ENCODE measurements at places on chromosomes 7 and 10.

- no peak for DNase-seq
Observed at GRCh38 chr7:153530441-153530840, 521.8 kb upstream of the DPP6 start.

- no peak for DNase-seq
Observed at GRCh38 chr10:88127269-88127668, 263.8 kb downstream of the PTEN start.

- DNase-seq, result no peak
Observed at GRCh38 chr7:143967398-143967797, 12.8 kb downstream of the OR2F1 start.

GRCh38 chr7:108114117-108114841 is 15.9 kb downstream of the LAMB4 start:
- no peak for DNase-seq

DNA sequence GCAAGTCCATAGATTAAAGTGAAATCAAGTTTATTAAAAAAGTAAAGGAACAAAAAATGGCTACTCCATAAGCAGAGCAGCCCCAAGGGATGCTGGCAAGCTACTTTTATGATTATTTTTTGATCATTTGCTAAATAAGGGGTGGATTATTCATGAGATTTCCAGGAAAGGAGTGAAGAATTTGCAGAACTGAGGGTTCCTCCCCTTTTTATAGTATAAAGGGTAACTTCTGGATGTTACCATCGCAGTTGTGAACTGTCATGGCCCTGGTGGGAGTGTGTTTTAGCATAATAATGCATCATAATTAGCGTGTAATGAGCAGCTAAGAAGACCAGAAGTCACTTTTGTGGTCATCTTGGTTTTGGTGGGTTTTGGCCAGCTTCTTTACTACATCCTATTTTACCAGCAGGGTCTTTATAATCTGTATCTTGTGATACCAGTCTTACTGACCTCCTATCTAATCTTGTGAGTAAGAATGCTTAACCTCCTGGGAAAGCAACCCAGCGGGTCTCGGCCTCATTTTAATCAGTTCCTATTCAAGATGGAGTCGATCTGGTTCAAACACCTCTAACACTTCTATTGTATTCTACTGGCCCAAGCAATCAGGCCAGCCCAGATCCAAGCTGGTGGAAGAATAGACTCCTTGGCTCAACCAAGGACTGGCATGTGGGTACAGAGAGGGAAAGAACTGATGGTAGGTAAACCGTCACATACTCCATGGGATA is 87.9 kb upstream of the NPSR1 start:
- DNase-seq, result no peak

DNA sequence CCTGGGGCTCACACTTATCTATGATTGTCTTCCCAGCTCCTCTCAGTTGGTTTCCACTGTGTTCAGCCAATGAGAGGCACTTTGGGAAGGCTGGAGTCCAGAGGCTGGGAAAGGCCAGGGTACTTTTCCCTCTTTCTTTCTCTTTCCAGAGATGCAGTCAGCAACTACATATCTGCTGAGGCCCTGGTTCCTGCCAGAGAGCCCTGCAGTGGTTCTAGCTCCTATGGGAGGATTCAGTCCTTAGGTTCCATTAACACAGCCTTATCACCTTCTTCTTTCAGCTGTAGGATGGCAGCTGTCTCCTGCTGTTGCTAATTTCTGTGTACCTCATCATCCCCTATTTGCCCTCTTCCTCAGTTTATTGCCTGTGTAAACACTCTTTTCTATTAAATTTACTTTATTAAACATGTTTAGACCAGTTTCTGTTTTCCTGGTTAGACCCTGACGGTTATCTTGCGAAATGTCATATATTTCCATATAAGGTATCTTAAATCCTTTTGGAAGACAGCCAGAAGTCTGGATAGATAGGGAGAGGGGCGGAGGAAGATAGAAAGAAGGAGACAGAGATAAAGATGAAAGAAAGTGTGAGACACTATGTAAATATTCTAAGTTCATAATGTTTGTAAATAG is 100.3 kb downstream of the HGF start:
- DNase-seq, result no peak

- no peak for DNase-seq
Observed at GRCh38 chr7:318878-319661, 29.1 kb downstream of the FOXL3 start.

DNA sequence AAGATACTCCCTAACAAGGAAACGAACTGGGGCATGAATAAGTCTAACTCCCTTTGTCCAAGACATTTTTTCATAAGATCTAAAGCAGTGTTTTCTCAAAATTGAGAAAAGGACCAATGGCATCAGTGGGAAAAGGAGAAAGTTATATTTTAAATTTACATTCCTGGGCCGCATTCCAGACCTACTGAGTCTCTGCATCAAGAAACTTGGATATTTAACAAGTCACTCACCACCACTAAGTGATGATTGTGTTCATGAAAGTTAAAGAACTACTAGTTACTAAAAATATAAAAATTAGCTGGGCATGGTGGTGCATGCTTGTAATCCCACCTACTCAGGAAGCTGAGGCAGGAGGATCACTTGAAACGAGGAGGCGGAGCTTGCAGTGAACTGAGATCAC is 149.6 kb upstream of the MEOX2 start:
- DNase-seq, result no peak

DNA sequence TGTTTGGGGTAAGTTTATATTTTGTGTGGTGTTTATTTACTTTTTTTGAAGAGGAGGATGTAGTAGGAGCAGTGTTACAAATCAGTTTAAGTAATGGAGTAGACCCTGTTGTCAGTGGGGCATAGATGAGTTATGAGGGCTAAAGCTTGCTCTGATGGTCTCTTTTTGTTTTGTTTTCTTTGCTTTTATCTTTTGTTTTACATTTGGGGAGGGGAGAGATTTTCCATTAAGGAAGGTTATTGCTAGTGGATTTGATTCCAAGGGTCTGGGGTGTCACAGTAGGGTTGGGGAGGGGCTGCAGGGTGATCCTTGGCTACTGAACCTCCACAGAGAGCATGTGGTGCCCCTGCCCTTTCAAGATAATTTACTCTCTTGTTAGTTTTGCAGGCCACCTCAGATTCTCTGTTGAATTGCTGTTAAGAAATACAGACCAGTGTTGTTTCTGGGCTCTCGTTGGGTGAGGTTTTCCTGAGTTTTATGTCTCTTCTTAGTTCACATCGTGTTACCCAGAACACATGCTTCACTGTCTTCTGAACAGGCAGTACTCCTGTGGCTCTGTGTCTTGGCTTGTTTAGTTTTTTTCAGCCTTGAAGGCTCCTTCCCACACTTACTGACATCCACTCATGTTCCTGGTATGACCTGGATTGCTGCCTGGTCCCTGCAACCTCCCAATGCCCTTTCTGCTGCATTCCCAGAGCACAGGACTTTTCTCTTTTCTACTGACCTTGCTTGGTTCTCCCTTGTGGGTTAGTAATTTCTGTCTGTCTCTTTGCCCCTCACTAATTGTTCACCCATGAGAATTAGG is 4.2 kb downstream of the KIFBP start:
- no peak for DNase-seq

GRCh38 chr10:101935431-101935830 is 91.8 kb upstream of the KCNIP2 start:
- DNase-seq, result no peak

GRCh38 chr10:12755075-12755474 is 246.4 kb downstream of the CCDC3 start:
- DNase-seq, result no peak

GRCh38 chr7:151235091-151235787 is 3.0 kb downstream of the CHPF2 start:
- no peak for DNase-seq

- DNase-seq, result no peak
Observed at GRCh38 chr10:117646718-117647117, 104.2 kb downstream of the EMX2 start.

DNA sequence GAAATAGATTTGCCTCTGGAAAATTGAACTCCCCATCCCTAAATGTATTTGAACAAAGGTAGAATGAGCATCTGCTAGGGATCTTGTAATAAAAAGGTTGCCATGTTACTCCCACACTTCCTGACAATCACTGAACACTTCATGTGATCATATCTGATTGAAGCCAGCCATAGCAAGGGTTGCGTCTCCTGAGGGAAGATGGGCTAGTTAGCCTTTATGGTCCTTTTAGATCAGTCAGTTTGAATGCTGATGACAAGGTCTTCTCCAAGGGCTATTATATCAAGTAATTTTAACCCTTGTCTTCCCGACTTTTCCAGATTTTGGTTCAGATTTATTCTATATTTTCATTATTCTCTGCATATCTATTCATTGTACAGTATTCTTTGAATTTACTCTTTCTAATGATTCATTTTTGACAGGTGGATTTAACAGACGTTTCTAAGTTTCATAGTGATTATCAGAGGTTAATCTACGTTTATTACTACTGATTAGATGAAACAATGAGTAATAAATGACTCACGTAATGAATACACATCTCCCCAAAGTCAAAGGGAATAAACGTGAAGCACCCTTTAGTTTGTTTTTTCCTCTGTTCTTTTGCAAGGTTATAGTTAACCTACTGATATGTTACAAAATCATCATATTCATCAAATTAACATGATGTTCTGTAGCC is 28.1 kb downstream of the CSGALNACT2 start:
- no peak for DNase-seq

DNA sequence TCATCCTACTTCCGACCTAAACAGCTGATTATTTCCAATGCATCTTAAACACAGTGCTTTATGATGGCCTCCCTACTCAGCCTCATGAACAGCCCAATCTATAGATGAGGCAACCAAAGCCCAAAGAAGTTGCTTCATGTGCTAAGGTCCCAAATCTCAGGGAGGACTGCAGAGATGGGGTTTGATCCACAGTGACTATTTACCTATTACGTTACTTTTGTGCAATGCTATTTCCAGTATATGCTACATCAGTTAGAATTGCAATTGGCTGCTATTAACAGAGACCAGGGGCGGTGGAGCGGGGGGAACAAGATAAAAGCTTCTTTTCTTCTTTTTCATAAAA is 153.0 kb upstream of the TNS3 start:
- no peak for DNase-seq

DNA sequence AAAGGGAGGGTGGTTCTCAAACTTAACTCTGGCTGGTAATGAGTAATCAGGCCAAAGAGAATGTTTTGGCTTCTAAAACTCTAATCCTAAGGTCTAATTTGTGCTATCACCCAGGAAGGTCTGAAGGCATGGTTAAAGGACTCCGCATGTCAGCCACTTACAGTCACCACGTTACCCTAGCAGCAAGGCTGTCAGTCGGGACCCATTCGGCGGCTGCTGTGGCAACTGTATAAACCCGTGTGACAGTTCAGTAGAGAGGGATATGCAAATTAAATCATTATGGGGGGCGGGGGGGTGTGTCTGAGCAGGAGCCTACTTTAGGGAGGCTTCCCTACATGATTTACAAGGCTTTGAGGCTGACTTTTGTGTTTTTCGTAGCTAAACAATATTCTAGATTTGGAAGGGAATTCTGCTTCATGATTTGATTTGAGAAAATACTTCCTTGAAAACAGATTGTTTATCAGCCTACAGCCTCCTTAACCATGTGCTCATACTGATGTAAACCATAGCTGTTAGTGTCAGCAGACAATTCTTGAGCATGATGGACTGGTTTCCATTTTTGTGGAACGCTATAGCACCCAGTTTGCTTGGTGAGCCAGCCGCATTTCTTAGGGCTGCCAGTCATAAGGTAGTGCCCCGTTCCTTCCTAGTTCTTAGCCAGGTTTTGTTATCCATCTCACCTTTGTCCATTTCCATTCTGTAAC is 284.4 kb downstream of the USP6NL start:
- no peak for DNase-seq

- no peak for DNase-seq
Observed at GRCh38 chr7:51121931-51122425, 194.6 kb downstream of the COBL start.

DNA sequence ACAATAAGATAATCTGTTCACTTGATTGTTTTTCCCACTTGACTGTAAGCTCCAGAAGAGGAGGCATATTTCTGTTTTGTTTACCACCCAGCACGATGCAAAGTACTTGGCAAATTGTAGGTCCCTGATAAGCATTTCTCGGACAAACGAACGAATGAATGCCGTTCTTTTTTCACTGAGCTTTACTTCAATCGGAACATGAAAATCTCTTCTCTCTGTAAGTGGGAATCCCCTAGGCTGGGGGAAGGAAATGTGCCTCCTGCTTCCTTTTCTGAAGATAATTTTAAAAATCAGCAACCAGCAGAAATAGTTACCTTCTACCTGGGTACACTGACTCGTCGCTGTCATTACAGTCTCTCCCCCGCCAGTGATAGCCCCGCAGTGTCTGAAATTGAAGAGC is 102.9 kb downstream of the AOAH start:
- DNase-seq, result no peak

- DNase-seq, result no peak
Observed at GRCh38 chr7:121531175-121532070, 135.3 kb upstream of the FAM3C start.

GRCh38 chr7:49797987-49798660 is 24.7 kb downstream of the VWC2 start:
- no peak for DNase-seq

DNA sequence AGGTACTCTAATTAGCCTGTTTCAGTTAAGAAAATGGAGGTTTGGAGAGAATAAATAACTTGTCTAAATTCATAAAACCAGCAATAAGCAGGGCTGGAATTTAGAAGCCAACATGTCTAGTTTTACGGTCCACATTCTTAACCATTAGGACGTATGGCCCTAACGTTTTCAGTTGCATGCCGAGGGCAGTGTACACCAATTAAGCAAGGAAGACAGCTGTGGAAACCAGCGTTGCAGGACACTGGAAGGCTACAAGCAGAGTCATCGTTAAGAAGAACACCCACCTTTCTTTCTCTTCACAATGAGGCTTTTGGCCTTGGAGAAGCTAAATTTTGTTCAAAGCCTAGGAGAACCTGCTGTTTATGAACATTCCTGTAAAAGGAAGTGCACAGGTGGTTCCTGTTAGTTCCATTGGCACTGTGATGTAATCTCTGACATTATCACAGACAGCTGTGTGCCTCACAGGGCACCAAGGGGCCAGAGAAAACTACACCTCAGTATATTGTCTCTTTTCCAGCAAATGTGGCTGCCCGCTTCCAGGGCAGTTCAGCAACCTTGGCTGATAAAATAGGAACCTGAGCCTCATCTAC is 21.0 kb downstream of the MPP7 start:
- DNase-seq, result no peak

All from stimulated activated CD4-positive, alpha-beta T cell treated with anti-CD3 and anti-CD28 coated beads, Interleukin-2, amount 100 ng/mL, for 48 hours (primary cell).